Hippocampal formation (tissue), 2 donors: ENCODE measurements at places on chromosomes 1 and 21.

GRCh38 chr1:193356249-193356648 lies 169.8 kb upstream of the B3GALT2 start:
- DNase-seq: no peak

GRCh38 chr1:27966402-27967105 lies 6.8 kb downstream of the XKR8 start:
- DNase-seq: no peak

- no peak for DNase-seq
Measured at GRCh38 chr21:34540206-34540605, 28.2 kb upstream of the KCNE1 start.

GRCh38 chr1:219298571-219299148 lies 125.0 kb downstream of the LYPLAL1 start:
- no peak for DNase-seq

DNA sequence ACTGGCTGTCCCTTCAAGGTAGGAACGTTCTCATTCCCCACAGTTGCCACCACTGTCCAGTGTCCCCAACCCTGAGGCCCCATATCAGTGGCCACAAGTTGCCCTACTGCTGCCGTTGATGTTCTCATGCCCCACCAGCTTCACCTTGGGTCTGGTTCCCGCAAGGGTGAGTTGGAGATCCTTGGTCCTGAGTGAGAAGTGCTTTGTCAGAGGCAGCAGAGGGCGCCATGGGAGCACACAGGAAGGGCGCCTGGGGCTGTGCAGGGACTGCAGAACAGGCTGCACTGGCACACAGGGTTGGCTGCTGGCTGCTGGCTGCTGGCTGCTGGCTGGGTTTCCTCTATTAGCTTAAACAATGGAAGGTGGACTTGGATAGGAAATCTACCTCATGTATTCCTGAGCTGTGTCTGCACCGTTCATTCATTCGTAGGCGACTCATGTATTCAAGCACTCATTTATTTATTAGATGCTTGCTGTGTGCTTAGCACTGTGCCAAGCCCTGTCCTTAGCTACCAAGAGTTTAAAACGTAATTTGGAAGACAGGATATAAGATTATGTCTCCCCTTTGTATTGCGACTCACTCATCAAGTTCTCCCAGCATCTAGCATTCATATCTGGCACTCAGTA lies 2.1 kb upstream of the S100A9 start:
- DNase-seq: no peak

GRCh38 chr1:246607462-246607861 lies 41.2 kb downstream of the CNST start:
- no peak for DNase-seq

- DNase-seq: peak; percentile 32
Measured at GRCh38 chr1:87151500-87152421, 176.9 kb upstream of the LMO4 start.

DNA sequence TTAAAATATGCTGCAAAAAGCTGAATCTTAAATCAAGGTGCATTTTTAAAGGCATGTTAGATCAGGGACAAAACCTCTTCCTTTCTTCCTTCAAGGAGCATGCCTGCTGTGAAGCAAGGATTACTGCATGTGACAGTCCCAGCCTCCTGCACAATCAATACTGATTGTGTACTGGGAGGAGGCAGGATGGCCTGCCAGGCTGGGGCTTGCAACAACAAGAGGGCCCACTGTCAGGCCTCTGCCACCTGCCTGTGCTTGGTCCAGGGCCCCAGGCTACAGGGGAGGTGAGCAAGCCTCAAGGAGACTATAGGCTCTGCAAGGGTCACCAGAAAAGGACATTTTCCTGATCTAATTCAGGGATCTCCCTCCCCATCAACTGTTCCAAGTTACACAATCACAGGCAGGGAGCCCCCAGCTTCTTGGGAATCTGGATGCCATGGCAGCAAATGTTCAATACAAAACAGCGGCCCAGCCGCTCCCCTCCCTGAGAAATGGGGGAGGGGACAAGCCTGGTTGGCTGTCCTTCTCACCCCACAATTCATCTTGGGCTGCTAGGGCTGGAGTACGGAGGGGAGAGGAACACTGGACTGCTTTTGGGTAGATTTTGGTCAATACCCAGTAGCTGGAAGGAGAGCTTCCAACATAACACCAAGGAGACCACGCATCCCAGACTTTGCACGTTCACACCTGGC lies 76.7 kb downstream of the SSBP3 start:
- DNase-seq: peak; percentile 23

- no peak for DNase-seq
Measured at GRCh38 chr1:47767741-47768100, 229.5 kb downstream of the TRABD2B start.

DNA sequence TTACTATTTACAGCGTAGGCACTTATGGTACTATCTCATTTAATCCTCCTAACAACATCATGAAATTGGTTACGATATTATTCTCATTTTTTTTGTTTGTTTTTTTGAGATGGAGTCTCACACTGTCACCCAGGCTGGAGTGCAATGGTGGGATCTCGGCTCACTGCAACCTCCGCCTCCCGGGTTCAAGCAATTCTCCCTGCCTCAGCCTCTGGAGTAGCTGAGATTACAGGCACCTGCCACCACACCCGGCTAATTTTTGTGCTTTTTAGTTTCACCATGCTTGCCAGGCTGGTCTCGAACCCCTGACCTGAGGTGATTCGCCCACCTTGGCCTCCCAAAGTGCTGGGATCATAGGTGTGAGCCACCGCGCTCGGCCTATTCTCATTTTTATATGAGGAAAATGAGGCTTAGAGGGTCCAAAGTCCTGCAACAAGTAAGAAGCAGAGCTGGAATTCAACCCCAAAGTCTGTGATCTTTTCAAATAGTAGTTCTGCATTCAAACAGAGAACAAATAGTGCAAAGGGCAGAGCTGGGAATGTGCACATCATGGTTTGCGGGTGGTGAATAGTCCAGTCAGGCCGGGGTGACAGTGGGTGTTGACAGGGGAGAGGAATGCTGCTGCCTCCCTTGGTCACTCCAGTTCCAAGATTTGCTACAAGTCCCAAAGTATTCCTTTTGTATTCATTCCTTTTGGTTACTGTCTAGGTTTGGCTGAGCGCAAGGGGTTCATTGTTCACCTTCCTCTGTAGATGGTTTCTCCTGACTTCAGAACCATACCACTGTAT lies 4.6 kb downstream of the PRUNE1 start:
- DNase-seq: no peak

DNA sequence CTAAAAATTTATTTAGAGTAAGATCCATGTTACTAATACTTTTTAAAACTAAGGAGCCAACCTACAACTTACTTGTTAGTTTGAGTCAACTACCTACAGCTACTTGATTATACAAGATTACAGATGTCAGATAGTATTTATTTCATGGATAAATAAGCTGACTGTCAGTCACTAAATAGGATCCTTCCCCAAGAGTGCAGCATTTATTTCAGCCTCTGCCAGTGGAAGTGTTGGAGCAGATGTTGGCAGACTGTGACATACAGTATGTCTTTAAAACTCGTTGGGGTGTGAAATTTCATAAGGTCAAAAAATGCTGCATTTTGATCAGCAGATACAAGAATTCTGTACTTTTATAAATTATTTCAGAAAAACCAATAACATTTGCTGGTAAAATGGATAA lies 156.2 kb downstream of the AKT3 start:
- DNase-seq: no peak

GRCh38 chr1:94231746-94232145 lies 5.6 kb downstream of the ARHGAP29 start:
- no peak for DNase-seq

GRCh38 chr1:71706029-71706671 lies 576.2 kb downstream of the NEGR1 start:
- DNase-seq: no peak

GRCh38 chr21:22993822-22994574 lies 1995.8 kb downstream of the NCAM2 start:
- DNase-seq: no peak

- DNase-seq: peak; percentile 13
Measured at GRCh38 chr1:77825131-77825709, 45.8 kb downstream of the MIGA1 start.

DNA sequence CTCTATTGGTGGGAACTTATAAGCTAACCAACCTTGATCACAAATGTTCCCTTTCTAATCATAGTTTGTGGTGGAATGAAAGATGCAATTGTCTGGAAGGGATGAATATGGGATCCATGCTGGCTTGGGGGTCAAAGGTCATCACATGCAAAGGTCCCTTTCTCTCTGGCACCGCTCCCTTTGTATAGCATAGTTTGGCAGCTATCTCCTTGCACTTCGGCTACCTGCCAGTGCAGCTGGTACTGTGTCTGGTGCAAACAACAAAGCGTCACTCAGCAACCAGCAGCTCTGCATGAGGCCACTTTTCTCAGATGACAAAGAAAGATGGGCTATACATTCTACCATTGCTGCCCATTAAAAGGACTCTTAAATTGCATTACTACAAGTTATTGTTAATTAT lies 188.2 kb upstream of the NFIA start:
- no peak for DNase-seq

DNA sequence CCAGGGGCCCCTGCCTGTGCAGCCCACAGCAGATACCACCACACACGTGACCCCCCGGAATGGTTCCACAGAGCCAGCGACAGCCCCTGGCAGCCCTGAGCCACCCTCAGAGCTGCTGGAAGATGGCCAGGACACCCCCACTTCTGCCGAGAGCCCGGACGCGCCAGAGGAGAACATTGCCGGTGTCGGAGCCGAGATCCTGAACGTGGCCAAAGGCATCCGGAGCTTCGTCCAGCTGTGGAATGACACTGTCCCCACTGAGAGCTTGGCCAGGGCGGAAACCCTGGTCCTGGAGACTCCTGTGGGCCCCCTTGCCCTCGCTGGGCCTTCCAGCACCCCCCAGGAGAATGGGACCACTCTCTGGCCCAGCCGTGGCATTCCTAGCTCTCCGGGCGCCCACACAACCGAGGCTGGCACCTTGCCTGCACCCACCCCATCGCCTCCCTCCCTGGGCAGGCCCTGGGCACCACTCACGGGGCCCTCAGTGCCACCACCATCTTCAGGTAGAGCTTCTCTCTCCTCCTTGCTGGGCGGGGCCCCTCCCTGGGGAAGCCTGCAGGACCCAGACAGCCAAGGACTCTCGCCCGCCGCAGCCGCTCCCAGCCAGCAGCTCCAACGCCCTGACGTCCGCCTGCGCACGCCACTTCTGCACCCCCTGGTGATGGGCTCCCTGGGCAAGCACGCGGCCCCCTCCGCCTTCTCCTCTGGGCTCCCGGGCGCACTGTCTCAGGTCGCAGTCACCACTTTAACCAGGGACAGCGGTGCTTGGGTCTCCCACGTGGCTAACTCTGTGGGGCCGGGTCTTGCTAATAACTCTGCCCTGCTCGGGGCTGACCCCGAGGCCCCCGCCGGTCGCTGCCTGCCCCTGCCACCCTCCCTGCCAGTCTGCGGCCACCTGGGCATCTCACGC lies 51.0 kb downstream of the COL18A1 start:
- no peak for DNase-seq

- no peak for DNase-seq
Measured at GRCh38 chr1:34781071-34781843, at the start of gene GJB3. Gene GJB3 (plus strand): TSS chr1:34781214. CDS start chr1:34784763, 3,549 bp downstream.

DNA sequence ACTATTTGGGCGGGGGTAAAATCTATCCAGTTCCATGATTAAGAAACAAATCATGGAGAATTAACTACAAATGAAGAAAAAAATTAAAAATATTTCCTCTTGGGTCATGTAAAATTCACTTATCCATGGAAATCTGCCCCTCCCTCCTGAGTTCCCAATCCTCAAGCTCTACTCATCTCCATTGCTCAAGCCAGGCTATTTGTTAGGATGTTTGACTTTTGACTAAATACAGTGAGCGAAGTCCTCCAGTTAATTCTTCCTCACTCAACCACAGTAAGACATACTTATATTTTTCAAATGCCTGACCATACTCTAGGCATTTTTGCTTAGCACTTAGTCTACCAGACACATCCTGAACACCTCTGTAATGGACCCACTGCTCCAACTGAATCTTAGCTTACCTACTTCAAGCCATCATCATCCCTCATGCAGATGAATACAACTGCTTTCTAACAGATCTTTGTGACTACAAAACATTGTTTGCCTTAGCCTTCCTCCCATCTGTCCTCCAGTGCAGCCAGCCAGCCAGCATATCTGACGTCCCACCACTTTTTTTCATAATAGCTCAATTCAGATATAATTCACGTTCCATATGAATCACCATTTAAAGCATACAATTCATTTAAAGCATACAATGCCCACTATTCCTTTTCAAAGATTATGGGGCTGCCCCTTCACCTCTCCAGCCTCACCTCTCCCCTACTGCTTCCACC lies 154.2 kb downstream of the RERE start:
- DNase-seq: no peak

DNA sequence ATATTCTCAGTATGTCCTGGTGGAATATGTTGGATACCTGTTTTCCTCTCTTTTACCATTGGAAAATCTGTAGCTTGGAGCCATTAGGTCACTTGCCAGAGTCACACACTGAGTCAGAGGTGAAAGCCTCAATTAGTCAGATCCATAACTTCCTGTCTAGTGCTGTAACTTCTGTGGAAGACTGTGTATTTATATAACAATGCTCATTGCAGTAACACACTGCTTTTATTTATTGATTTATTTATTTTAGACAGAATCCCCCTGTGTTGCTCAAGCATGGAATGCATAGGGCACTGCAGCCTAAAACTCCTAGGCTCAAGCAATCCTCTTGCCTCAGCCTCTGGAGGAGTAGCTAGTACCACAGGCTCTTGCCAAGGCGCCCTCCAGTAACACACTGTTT lies 1.3 kb upstream of the DOCK7 start:
- no peak for DNase-seq

GRCh38 chr1:178581351-178582303 lies 68.7 kb downstream of the TEX35 start:
- no peak for DNase-seq

DNA sequence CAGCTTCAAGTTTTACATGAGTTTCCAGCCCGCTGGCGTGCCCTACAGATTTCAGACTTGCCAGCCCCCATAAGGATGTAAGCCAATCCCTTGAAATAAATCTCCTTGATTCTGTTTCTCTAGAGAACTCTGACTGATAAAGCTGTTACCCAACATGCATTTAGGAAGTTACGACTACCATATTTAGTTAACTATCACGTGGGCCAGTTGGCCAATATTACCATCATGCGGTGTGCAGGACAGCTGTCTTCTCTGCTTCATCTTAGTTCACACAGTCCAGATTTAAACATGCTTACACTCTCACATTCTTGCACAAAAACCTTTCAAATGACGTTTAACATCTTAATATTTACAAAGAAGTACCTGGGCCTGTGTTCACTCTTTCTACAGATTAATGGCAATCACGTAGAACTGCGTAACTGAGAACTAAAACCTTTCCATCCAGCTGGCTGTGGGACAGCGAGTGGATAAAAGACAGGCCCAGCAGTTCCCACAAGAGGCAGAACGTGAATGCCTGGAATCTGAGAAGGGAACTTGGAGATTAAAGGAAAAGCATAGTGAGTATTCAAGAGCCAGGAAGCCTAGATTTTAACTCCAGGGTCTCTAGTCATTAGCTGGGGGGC lies 20.8 kb downstream of the FAM177B start:
- no peak for DNase-seq
